ENCODE measurements at places on chromosomes 2 and 18.

- no peak for DNase-seq
Observed at GRCh38 chr2:149002891-149003740, 35.4 kb upstream of the LYPD6B start.

DNA sequence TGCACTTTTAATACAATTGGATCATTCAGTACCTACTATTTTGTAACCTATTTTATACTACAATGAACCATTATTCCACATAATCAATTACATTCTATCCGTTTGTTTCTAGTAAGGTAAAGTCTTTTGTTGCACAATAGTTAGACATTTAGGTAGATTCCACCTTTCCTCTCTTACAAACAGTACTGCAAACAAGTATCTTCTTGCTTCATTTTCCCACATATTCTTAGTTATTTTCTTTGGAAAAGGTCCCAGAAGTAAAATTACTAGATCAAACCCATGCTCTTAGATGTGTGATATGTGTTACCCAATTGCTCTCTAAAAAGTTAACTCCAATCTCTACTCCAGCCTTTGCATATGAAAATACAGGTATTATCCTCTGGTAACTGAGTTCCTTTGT lies 49.6 kb downstream of the SPIRE1 start:
- DNase-seq, result no peak

GRCh38 chr18:10524507-10525370 lies 1.1 kb upstream of the NAPG start:
- DNase-seq, result no peak

DNA sequence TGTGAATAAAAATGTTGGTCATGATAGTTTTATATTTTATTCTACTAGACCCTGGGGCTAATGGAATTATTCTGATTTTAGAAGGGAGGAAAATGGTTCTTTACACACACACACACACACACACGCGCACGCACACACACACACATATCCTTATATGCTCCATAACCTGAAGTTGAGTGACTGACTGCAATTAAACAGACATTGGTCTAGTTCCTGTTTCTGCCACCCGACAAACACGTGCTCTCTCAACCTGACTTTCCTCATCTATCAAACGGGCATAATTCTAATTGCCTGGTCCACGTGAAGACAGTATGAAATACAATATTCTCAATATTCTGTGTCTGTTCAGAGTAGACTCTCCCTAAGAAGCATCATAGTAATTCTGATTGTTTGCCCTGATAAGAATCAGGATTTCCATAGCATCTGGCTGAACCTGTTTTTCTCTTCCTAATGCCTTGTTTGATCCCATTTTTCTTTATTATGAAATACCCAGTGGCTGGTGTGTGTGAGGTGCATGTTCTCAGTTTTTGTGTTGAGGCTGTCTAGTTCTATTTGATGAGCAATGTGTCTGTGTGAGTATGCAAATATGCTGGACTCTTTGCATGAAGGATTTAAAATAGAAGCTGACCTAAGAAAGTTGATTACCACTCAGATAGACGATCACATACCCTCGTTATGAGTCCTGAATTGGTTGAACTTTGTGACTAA lies 51.0 kb downstream of the SETBP1 start:
- no peak for DNase-seq

DNA sequence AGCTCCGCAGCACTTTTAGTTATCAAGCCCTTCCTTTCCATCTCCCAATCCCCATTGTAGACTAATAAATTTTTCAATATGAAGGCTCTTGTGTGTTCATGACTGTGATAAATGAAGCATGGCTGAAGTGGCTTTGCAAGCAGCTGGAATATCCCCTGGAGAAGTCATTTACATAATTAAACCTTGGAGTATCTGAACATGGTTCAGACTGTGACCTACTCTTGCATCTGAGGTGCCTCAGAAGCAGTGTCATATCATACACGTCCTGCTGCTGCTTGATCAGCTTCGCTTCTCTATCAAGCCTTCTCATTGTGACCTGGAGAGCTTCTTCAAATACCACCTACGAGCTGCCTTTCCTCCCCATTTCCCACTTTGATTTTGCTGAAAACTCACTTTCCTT lies 48.4 kb upstream of the ZNF397 start:
- DNase-seq, result no peak

GRCh38 chr18:55370936-55371335 lies 217.1 kb downstream of the TCF4 start:
- no peak for DNase-seq

GRCh38 chr2:134594399-134594798 lies 124.4 kb downstream of the TMEM163 start:
- DNase-seq, result no peak

DNA sequence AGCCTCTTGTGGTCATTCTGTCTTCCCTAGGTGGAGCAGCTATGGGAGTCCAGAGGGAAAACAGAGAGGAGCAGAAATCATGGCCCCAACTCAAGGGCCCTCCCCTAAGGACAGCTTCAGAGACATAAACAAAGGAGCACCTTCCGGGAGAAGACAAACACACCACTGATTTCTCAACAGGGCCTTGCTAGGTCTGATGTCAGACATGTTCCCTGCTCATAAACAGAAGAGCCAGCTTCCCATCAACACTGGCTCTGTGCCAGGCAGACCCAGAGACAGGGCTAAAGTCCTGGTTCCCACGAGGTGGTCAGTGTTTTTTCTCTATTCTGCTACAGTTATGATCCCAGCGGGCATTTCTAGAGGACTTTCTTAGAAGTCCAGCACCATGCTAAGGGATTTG lies 19.3 kb downstream of the CXCR2 start:
- DNase-seq, result no peak

DNA sequence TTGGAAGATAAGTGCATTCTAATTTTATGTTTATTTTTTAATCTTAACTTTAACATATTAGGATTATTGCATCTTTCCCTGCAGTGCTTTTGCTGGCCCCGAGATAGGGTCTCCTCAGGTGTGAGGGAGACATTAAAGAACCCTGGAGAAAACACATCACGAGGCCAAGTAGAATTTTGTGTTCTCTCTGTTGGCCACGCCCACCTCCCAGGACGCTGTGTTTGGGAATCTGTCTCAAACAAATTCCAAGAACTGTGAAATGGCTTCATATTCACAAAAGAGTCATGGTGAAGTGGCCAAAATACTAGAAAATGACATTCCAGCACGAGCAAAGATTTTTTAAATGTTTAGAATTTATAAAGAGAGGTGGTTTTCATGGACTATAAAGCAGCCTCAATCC lies 27.3 kb downstream of the RNF144A start:
- no peak for DNase-seq

DNA sequence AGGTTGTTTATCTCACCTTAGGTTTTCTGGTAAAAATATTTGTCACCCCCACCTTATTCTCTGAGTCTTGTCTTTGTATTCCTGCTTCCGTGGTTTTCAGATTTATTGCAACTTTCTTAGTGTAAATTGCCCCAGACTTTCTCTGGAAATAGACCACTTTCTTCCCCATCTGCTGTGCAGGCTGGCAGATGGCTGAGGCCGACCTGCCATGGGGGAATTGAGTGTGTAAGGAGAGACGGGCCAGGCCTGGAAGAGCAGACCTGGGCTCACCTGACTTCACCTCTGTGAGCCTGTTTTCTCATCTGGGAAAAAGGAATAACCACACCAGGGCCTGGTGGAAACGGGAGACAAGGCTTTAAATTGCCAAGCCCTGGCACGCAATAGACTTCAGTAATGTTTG lies 44.9 kb downstream of the ACKR3 start:
- no peak for DNase-seq

- no peak for DNase-seq
Observed at GRCh38 chr18:21851327-21851961, 110.9 kb downstream of the MIB1 start.

- DNase-seq, result no peak
Observed at GRCh38 chr2:241816431-241817121, 7.6 kb downstream of the NEU4 start.

DNA sequence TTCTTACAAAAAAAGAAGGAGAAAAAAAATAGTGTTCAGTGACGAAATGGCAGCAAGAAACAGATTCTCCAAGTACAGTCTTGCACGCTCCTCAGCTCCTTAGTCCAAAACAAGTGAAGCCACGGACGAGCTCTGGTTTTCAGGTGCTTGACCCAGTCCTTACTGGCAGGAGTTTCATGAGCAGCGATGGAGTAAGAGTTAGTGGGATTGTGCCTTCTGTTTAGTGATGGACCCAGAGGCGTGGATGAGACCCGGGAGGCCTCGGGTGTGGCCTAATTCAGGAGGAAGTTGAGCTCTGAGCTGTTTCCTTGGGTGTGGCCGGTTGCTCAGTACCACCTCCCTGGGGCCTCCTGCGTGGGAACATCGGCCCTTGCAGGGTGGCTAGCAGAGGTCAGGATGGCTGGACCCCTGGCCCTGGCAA lies 52.0 kb downstream of the KIF5C start:
- no peak for DNase-seq

DNA sequence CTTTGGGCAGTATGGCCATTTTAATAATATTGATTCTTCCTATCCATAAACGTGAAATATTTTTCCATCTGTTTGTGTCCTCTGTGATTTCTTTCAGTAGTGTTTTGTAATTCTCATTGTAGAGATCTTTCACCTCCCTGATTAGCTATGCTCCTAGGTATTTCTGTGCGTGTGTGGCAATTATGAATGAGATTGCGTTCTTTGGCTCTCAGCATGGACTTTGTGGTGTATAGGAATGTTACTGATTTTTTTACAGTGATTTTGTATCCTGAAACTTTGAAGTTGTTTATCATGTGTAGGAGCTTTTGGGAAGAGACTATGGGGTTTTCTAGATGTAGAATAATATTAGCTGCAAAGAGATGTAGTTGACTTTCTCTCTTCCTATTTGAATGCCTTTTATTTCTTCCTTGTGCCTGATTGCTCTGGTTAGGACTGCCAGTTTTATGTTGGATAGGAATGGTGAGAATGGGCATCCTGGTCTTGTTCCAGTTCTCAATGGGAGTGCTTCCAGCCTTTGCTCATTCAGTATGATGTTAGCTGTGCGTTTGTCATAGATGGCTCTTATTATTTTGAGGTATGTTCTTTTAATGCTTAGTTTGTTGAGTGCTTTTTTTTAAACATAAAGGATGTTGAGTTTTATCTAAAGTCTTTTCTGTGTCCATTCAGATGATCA lies 27.0 kb upstream of the THUMPD2 start:
- no peak for DNase-seq

GRCh38 chr2:217617616-217618022 lies 385.2 kb downstream of the TNS1 start:
- DNase-seq, result no peak

All from DND-41 (cell line).